AG04449 (cell line): ENCODE measurements at places on chromosomes 5 and 9.

GRCh38 chr9:125470189-125470588 lies 208.6 kb downstream of the GAPVD1 start:
- DNase-seq: no peak

DNA sequence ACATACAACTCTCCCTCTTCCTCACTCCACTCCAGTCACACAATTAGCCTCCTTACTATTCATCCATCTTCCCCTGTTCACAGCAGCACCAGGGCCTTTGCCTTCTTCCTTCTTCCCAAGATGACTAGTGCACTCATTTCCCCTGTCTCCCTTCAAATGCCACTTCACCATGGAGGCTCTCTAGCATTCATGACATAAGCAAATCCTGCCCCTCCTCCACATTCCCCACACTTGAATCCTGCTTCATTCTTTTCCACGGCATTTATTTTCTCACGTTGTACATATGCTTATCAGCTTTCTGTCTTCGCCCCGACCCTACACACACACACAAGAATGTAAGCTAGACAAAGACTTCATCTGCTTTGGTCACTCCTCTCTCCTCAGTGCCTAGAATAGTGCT lies 133.3 kb downstream of the CDK5RAP2 start:
- no peak for DNase-seq

DNA sequence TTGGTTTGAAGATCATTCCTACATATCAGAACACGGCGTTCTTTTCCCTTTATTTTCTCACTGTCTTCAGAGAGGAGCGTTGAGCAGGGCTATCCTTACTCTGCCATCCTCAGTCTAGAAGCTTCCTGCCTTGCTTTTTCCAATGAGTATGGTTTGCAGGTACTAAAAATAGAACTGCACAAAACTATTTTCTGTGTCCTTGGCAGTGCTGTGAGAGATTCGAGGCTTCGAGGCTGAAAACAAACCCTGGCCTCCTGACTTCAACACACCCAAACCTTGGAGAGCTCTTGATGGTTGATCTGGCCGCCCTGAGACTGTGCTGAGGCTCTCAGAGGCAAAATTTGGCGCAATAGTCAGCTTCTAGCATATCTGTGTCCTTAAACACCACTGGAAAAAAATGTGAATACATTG lies 78.9 kb downstream of the GOLPH3 start:
- no peak for DNase-seq

DNA sequence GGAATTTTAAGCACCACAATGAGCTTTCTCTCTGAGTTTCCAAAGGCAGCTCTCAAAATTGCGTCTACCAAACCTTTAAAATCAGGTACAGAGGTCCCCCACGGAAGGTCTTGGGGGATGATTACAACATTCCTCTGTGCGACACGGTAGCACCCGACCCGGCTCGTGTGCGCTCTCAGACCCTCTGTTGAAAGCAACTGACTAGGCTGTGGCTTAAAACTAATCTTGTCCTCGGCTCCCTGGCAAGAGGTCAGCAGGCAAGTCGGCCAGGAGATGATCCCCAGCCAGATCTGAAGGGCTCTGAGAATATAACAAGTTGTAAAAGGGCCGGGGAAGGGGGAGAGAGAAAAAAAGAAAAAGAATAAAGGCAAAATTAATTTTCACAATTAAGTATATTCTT lies 92.6 kb upstream of the LMX1B start:
- no peak for DNase-seq

GRCh38 chr5:153573326-153574033 lies 83.0 kb downstream of the GRIA1 start:
- no peak for DNase-seq

GRCh38 chr5:149702934-149703646 lies 27.0 kb upstream of the PPARGC1B start:
- DNase-seq: no peak
